ENCODE measurements at places on chromosomes 1 and 21.

DNA sequence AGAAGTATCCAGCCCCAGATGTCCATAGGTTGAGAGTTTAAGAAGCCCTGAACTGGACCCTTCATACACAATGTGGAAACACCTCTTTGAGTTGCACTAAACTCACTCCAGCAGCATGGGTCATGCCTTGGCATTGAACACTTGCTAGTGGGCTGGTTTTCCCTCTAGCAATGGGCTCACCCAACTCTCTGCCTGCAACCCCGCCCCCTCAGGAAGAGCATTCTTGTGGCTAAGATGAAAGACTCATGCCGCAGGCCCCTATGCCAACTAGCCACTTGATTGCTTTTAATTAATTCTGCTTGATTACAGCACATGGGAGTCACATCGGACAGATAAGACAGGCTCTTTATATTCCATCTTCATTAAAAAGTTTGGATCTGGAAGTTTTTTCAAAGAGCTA is 136.5 kb upstream of the GJB5 start:
- DNase-seq: no peak

DNA sequence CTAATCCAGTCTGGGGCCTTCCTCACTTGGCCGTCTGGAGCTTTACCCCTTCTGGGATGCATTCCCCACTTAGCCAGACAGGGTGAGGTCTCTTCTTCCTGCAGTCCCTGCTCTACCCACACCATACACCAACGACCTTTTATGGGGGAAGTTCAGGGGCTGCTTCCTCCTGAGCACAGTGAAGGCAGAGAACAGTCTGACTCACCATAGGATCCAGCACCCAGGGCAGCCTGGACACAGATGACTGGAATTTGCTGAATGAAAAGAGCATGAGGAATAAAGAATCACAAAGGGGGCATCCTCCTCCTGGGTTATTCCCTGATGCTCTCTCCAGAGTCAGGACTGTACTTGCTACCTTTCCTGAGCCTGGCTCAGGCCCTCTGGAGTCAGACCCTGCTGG is 4.6 kb upstream of the FOXE3 start:
- no peak for DNase-seq

GRCh38 chr1:105122041-105122440 is 1372.3 kb downstream of the AMY1C start:
- DNase-seq: no peak

DNA sequence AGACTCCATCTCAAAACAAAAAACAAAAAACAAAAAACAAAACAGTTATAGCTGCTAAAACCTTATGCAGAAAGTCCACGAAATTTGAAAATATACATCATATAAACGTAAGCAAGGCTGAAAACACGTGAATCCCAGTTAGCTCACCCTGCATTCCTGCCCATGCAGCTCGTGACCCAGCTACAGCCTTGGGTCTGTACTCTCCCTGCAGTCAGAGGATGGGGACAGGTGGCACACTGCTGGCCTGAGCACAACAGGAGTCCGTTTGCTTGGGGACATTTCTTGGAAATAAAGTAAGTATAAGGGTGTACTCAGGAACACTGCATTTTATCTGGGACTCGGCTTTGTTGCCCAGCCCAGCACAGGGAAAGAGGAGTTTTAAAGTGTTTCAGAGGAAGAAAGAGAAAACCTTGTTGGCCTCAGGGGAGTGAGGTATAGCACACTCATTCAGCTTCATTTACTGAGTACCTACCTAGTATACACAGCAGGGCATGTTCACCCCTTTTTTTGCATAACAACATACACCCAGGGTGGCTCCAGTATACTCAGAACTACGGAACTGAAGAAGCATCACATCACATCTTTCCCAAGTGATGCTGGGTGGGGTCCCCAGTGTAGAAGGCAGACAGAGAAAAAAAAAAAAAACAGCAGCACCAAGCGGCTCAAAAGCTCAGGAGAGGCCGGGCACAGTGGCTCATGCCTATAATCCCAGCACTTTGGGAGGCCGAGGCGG is 44.1 kb downstream of the CAPZB start:
- no peak for DNase-seq

GRCh38 chr1:47545912-47546483 is 108.2 kb downstream of the FOXD2 start:
- no peak for DNase-seq

DNA sequence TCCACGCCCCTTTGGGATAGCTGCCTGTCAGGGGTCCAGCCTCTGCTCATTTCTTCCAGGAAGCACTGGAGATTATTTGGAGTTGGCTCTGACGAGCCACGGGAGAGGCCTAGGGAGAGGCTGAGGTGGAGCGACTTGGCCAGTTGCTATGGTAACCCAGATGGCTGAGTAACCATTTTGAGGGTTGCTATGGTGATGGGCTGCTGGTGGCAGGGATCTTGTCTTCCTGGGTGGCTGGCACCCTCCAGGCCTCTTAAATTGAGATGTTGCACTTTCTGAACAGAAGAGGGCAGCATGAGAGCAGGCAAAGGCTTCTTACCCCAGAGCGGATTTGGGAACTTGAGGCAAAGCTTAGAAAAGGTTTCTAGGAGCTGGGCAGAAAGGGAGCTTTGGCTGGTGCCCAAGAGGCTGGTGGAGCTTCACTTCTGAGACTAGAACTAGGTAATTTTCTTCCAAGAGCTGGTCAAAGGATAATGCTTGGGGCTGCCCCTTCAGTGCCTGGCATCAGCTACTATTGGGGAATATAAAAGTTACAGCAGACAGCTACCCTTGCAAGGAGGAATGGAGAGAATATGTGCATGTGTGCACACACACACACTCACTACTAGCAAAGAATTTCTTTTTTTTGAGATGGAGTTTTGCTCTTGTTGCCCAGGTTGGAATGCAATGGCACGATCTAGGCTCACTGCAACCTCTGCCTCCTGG is 72.5 kb downstream of the NDUFS5 start:
- DNase-seq: peak; percentile 51

Measured in MM.1S (cell line).